ENCODE measurements at places on chromosomes 6 and 20.
A peak's percentile ranks its signal among the peaks of the same experiment; 100 is the strongest.

DNA sequence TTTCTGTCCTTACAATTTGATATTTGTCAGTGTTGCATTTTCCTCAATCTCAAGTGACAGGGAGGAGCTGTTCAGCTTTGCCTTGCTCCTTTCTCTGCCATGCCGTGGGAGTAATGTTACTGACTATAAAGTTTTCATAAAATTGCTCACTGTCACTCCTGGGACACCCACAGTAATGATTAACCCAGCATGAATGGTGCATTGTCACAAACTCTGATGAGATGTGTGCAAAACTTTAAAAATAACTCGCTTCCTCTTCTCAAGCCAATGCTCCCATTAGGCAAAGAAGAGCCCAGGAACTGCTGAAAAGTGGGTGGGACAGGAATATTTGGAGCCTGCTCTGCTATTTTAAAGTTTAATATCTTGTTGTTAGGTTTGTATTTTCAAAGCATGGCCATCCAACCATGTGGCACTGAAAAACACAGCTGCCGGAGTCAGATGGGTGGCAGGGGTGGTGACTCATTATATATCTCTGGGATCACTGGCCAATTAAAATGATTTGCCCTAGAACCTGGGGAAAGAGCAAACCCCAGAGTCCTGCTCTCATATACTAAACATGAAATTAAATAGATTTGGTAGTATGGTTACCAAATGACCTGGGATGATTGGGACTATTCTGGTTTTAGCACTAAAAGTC, 260.1 kb downstream of the BTBD3 start:
- DNase-seq: no peak

GRCh38 chr6:116087437-116088027, 13.1 kb upstream of the NT5DC1 start:
- DNase-seq: no peak

- DNase-seq: no peak
Observed at GRCh38 chr6:44270526-44271405, 516 bp downstream of the TMEM151B start.

DNA sequence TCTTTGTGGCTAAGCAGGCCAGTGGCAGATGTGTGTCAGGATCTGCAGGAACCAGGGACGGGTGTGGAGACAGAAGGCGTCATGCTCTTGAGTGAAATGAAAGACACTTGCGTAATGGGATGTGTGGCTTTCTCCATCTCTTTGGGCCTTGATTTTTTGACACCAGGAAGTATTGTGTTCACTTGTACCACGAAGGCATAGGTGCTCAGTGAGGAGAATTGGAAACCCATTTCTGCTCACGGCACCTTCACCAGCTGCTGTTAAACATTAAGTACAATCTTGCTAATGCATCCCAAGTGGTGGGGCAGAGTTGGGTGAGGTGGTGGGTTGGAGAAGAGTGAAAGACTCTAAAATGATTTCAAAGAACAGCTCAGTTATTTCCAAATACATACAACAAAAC, 30.0 kb downstream of the GJA10 start:
- no peak for DNase-seq

DNA sequence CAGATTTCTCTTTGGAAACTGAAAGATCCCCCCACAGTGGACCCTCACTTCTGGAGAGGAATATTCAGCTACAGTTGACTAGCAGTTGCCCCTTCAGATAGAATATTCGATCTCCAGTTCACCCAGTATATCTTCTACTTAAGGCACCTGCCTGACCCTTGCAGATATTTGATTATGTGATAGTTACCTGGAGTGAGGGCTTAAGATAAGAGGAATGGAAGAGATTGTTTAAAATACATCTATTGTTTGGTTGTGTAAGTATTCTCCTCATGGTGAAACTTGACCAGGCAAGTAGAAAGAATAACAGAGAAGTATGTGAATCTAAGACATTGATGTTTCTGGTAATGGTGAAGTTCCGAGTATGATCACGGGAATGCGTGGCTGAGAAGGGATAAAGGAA, 1.6 kb upstream of the ZCCHC3 start:
- DNase-seq: no peak

DNA sequence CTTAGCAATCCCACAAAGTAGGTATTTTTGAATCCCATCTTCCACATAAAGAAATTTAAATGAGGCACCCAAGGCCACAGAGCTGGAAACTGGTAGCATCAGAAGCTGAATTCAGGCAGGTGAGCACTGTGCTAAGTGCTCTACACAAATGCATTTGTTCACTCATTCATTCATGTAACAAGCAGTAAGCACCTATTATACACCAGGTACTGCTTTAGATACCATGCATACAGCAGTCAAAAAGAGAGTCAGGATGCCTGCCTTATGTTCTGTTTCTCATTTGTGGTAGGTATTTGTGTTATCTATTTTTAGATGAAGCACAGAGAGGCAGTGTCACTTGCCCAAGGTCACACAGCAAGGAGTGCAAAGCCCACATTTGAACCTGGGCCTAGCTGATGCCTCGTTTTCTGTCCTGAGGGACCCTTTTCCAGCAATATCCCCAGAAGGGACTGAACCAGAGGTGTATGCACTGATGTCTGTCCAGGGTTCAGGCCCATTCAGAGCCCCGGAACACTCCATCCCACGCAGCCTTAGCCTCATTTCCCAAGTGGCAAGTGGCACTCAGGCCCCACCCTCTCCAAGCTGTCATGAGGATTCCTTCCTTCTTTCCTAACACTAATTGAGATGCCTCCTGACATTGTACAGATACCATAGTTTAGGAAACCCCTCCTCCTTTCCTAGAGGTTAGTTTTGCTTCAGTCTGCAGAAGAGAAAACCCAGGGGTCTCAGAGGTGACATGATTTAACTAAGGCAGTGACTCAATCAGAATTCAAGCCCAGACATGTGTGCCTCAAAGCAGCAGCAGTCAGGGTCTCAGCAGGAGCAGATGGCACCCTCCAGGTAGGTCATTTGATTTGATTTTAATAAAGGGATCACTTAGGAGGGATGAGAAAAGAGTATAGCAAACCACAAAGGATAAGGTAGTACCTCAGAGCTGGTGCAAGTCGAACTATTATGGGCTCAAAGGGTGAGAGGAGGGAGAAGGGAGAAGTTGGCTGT, 61.2 kb upstream of the SIRPA start:
- no peak for DNase-seq

DNA sequence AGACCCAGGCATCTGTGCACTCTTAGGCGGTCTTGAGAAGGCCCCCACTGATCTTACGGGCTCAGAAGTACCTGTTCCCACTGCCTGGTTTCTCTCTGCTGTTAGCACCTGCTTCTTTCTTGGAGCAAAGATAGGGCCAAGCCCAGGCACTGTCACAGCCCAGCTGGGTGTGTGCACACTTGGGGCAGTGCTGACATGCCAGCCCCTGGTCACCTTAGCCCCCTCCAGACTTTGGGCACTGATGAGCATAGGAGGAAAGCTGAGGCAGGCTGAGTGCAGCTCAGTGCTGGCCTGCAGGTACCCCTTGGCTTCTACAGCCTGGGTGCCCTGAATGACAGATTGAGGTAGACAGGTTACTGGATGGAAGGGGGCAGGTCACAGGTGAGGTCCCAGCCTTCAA, 105.7 kb upstream of the AHI1 start:
- no peak for DNase-seq

GRCh38 chr20:47455133-47456040, 46.3 kb upstream of the NCOA3 start:
- no peak for DNase-seq

DNA sequence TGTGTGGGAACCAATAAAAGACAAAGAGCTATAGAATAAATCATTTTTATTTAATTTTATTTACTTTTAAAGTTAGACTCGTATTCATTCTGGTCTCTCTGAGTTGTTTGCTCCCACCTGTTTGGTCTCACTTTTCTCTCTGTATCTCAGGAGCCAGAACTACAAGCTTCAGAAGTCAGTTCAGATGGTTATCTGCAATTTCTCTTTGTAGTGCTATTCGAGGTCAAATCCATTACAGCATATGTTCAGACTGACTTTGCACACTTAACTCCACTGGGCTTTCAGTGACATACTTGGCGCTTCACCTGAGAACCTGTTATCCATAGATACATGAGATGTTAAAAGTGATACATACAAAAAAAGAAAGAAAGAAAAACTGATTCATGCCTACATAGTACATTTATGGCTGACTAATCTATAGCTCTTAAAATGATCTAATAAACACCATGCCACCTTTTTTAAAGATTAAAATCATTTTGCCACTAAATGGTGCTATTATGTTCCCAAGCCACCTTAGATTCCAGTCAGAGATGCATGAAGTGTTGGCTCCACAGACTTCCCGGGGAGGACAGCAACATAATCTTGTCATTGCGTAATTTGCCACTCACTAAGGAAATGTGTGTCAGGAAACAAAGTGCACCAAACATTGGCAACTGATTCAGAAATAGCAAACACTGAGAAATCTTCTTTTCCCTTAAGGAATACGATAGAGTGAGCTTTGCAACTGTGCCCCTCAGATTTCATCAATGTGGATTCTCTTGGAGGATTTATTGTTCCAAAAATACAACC, 396.7 kb downstream of the HACE1 start:
- no peak for DNase-seq

- DNase-seq: peak; percentile 32
Observed at GRCh38 chr6:79453558-79454042, 83.6 kb downstream of the LCA5 start.

GRCh38 chr6:39496915-39497314, 174.4 kb upstream of the KCNK16 start:
- DNase-seq: peak; percentile 11

- DNase-seq: no peak
Observed at GRCh38 chr6:43725643-43726580, 38.3 kb upstream of the MRPS18A start.

GRCh38 chr6:158564243-158565121, 4.6 kb downstream of the TMEM181 start:
- no peak for DNase-seq

DNA sequence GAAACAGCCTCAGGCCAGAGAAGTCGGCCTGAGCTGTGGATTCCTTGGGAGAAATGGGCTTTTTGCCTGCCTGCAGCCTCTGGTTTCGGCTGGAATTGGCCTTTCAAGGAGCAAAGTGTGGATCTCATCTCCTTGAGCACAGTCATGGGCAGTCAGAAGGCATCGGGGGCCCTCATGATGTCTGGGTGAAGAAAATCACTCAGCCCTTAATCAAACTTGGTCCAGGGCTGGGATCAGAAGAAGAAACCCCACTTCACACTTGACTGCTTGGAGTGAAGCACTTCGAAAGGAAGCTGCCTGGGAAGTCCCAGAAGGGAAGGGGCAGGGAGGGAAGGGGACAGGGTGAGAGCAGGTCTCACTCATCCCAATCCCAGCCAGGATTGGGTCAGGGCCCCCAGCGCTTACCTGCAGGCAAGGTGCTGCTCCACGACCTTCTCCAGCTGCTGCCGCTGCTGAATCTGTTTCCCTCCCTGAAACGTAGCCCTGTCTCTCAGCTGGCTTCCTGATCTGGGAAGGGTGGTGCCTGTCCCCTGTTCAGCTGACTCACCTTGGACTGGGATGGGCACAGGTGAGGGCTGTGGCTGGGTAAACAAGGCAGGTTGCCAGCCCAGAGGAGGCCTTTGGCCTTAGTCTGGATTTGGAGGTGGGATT, at the start of gene SDCBP2:
Gene SDCBP2 (minus strand): TSS at position 460 of the 651 bp plus-strand sequence. CDS start 8,723 bp downstream, outside the sequence.
- peak; percentile 92 for DNase-seq

- DNase-seq: no peak
Observed at GRCh38 chr6:158347335-158347734, 35.1 kb downstream of the TULP4 start.

- DNase-seq: no peak
Observed at GRCh38 chr6:117205876-117206275, 59.5 kb upstream of the VGLL2 start.

- DNase-seq: no peak
Observed at GRCh38 chr6:100808638-100809275, 72.4 kb downstream of the ASCC3 start.

GRCh38 chr6:147986846-147987245, 355.8 kb upstream of the SASH1 start:
- DNase-seq: no peak

GRCh38 chr6:26311385-26312095, 53.5 kb upstream of the BTN3A2 start:
- peak; percentile 24 for DNase-seq

- DNase-seq: no peak
Observed at GRCh38 chr6:37611516-37611915, 86.2 kb downstream of the MDGA1 start.

DNA sequence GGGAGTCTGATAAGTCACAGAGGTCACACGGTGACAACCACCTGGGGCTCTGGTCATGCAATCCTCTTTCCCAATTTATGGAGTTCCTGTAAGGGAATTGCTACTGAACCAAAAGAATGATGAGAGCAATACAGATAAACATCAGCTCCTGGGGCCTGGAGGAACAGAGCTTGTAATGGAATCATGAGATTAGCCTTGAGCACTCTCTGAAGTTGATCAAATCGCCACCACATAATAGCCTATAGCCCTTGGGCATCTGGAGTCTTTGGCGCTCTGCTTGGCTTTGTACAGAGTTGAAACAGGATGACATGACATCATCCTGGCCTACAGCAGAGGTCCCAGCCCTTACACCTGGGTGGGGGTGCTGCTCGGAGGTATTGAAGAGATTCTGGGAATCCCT, 154.3 kb upstream of the DTNBP1 start:
- no peak for DNase-seq

DNA sequence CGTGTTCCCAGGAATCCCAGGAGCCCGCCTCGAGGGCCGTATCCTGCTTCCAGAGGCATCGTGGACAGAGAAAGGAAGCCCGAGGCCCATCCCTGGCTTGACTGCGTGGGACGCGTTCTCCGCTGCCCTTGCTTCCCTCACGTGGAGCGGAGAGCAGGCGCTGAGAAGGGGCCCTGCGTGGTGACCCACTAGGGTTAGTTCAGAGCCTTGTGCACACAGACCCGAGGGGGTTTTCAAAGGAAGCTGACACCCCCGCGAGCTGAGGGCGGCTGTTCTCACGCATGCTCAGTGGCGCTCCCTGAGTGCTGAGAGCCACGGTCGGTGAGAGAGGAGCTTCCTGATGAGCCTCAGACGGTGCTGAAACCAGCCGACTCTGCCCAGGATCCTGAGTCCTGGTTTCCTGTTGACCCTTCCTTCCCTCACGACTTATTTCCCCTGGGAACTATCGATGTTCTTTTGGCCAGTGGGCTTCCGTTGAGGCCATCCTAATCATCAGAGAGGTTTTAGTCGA, 28.9 kb upstream of the CCR6 start:
- no peak for DNase-seq

GRCh38 chr6:7691021-7691420, 34.9 kb upstream of the BMP6 start:
- no peak for DNase-seq

GRCh38 chr6:39836606-39837005, 44.4 kb downstream of the DAAM2 start:
- no peak for DNase-seq

DNA sequence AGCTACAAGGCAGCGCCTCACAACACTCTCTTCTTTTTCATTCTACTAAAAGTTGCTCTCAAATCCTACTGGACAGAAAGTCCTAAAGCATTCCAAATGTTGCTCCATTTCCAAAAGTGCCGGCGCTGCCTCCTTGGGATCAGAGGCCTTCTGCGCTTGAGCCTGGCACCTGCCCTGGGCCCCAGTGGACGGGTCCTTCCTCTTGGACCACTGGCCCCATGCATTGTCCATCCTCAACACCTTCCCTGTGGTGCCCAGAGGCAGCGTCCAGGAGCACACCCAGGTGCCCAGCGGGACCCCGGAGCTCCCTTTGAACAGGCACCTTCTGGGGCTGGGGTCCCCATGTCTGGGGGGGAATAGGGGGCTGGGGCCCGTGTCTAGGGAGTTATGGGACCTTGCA, 205.2 kb downstream of the ERMARD start:
- DNase-seq: no peak

- DNase-seq: peak; percentile 18
Observed at GRCh38 chr6:30767158-30767943, 23.0 kb upstream of the IER3 start.
